ENCODE measurements at places on chromosomes 16 and 17. TPM values are rescaled to one million over a fixed set of nuclear protein-coding genes. Genes with fewer than 3 reads are reported as not detected.

GRIN2A gene
- total RNA-seq: 0.49 TPM

GCSH gene
- 7.4 TPM for total RNA-seq

SPN gene
- 0.24 TPM for total RNA-seq

UNC45B gene
- not detected for total RNA-seq

TBC1D3K gene
- total RNA-seq: not detected

ABCA6 gene
- 11.0 TPM for total RNA-seq

CHST4 gene
- total RNA-seq: 4.2 TPM

SLC6A2 gene
- 0.25 TPM for total RNA-seq

C17orf100 gene
- total RNA-seq: 2.1 TPM

PRSS21 gene
- 2.7 TPM for total RNA-seq

TBC1D3 gene
- not detected for total RNA-seq

TMEM238L gene
- 0.13 TPM for total RNA-seq

TBC1D3C gene
- total RNA-seq: not detected

CES2 gene
- 16.5 TPM for total RNA-seq

PDF gene
- 3.1 TPM for total RNA-seq

HOXB13 gene
- not detected for total RNA-seq

FMNL1 gene
- total RNA-seq: 5.5 TPM

CDRT15 gene
- not detected for total RNA-seq

TP53TG3C gene
- not detected for total RNA-seq

MMP25 gene
- total RNA-seq: 0.67 TPM

PLXDC1 gene
- total RNA-seq: 1.9 TPM

PYY gene
- 0.35 TPM for total RNA-seq

C1QL1 gene
- total RNA-seq: 3.7 TPM

SYCE1L gene
- 0.52 TPM for total RNA-seq

CFAP119 gene
- total RNA-seq: 3.1 TPM

NPIPA5 gene
- 5.9 TPM for total RNA-seq

JPH3 gene
- total RNA-seq: 0.28 TPM

CMTM2 gene
- total RNA-seq: not detected

ZNF668 gene
- 1.5 TPM for total RNA-seq

CACNG3 gene
- not detected for total RNA-seq

MMP2 gene
- total RNA-seq: 8.3 TPM

SCN4A gene
- 0.12 TPM for total RNA-seq

MYH2 gene
- not detected for total RNA-seq

CCR7 gene
- total RNA-seq: 0.09 TPM

FSCN2 gene
- total RNA-seq: 11.9 TPM

RNF43 gene
- total RNA-seq: 5.6 TPM

MT1G gene
- 112 TPM for total RNA-seq

EPOP gene
- total RNA-seq: 4.3 TPM
